ENCODE measurements at places on chromosomes 3 and 15.

DNA sequence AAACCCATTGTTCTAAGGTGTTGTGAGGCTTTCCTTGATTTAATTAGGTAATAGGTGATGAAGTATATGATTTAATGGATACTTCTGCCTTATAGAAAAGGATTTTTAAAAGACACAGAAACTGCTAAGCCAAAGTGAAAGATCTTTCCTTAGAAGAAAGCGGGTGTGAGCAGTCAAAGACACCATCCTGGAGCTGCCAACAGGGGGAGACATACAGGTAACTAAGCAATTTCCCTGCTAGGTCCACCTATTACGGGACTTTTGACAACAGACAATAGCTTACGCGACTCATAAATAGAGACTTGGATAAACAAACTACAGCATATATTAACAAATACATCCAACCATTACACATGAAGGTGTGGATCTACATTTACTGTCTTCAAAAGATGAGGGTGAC lies 669.5 kb downstream of the SQOR start:
- no peaks in the 10 kb centered on the region for H3K4me1 ChIP-seq
- H3K4me3 ChIP-seq: no peak overlapping the region
- H3K27ac ChIP-seq: no peak overlapping the region
- no peaks in the 10 kb centered on the region for H3K36me3 ChIP-seq

DNA sequence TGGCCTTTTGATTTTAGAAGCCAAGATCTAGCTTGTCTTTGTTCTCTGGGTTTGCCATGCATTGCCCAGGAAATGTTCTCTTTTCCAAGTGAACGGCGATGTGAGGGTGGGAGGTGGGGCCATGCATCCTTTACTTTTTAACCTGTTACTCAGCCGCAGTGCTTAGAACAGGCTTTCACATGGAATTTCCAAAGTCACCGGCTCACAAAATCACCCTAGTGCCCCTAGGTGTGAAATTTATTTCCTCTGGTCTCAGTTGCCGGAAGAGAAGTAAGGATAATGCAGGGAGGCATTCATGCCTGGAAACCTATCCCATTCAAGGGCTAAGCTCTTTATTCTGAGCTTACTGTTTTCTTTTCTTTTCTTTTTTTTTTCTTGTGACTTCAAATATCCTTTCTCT lies 93.2 kb downstream of the CACNA2D3 start:
- DNase-seq: no peak
- no peaks in the 10 kb centered on the region for H3K27me3 ChIP-seq
- H3K4me1 ChIP-seq: no peaks in the 10 kb centered on the region
- no peak overlapping the region for H3K4me3 ChIP-seq

GRCh38 chr15:98785807-98786621 lies 137.7 kb downstream of the IGF1R start:
- H3K27ac ChIP-seq: no peak overlapping the region
- H3K4me1 ChIP-seq: peaks cover 3% of the 10 kb centered on the region
- H3K4me3 ChIP-seq: no peak overlapping the region
- no peak for DNase-seq

- no peak overlapping the region for H3K27ac ChIP-seq
- no peaks in the 10 kb centered on the region for H3K27me3 ChIP-seq
- H3K36me3 ChIP-seq: no peaks in the 10 kb centered on the region
- no peaks in the 10 kb centered on the region for H3K4me1 ChIP-seq
Observed at GRCh38 chr15:90038632-90039095, 37.5 kb downstream of the ZNF710 start.

DNA sequence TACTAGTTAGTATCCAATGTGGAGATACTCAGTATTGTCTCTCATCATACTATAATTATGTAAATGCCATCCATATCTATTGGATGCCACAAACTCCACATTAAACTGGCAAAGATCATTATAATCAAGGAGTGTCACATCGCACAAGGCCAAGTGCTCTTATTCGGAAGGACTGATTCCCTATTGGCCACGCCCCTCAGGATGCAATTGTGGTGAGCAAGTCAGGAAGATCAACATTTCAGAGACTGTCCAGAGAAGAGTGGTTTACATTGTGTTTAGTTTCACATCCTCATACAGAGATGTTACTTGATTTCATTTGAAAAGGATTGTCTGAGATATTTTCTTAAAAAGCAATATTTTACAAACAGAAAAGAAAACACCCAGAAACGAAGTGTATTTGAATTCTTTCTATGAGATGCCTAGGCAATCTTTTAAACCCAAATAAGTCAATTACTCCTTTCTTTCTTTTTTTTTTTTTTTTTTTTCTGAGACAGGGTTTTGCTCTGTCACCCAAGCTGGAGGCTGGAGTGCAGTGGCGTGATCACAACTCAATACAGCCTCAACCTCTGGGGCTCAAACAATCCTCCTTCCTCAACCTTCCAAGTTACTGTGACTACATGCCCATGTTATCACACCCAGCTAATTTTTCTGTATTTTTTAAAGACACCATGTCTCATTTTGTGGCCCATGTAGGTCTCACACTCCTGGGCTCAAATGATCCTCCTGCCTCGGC lies 369.1 kb downstream of the RBMS3 start:
- H3K4me1 ChIP-seq: no peaks in the 10 kb centered on the region
- no peak for DNase-seq
- H3K4me3 ChIP-seq: no peak overlapping the region
- H3K27ac ChIP-seq: no peak overlapping the region

GRCh38 chr3:72938471-72939265 lies 50.8 kb downstream of the GXYLT2 start:
- H3K36me3 ChIP-seq: no peaks in the 10 kb centered on the region
- peak overlapping the region; percentile 79 for H3K27ac ChIP-seq
- no peaks in the 10 kb centered on the region for H3K4me1 ChIP-seq
- no peaks in the 10 kb centered on the region for H3K27me3 ChIP-seq

GRCh38 chr3:153901991-153902390 lies 219.2 kb upstream of the ARHGEF26 start:
- no peak for DNase-seq
- no peak overlapping the region for H3K27ac ChIP-seq
- no peaks in the 10 kb centered on the region for H3K27me3 ChIP-seq
- no peaks in the 10 kb centered on the region for H3K4me1 ChIP-seq

GRCh38 chr3:14234251-14235002 lies 55.8 kb downstream of the LSM3 start:
- DNase-seq: peak; percentile 31
- no peak overlapping the region for H3K4me3 ChIP-seq
- H3K27ac ChIP-seq: no peak overlapping the region
- no peaks in the 10 kb centered on the region for H3K27me3 ChIP-seq

Data from uterus (tissue), 4 donors.